ENCODE measurements at places on chromosomes 7 and 10. TPM values are rescaled to one million over a fixed set of nuclear protein-coding genes. Genes with fewer than 3 reads are reported as not detected.

OPN4 gene
- 0.48 TPM for total RNA-seq

FAM131B gene
- 7.2 TPM for total RNA-seq

DNA sequence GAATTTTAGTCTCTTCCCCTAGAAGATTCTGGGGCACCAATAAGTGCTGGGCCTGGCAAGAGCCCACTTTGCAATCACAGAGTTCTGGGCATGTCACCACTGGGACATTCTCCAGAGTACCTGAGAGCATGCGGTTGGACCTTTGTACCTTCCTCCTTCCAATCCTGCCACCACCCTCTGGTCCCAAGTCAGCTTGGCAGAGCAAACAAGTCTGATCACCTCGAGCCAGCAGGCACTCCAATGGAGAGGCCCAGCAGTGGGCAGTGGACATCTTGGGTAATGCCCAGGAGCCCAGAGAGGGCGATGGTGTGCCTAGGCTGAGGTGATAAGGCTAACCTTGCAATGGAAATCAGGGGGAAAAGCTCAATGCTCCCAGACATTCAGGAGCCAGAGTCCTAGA, 43.4 kb downstream of the SH3PXD2A start:
- DNase-seq: no peak

DNA sequence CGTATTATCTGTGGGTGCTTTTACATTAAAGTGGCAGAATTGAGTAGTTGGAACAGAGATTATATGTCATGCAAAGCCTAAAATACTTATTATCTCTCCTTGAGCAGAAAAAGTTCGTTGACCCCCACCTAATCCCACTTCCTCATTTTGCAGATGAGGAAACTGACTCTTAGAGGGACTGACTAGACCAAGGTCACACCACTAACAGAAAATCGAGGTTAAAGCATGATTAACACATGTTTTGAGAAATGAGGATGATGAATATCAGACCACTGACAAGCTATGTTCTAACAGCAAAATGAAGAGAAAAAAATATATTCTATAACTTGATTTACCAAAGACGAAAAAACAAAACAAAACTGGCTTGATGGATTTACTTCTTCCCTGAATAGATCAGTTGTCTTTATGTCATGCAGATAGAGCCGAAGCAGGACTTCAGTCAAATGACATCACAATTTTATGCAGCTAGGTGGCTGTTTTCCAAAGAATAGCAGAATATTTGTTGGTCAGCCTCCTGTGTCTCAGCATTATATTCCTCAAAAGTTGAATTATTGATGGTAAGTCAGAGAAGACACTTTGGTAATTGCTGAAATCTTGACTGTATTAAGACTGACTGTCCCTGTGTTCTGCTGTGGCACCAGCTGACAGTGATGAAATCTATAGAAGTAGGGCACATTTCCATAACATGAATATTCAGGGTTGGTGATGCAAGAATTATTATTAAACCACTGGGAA, 24.2 kb upstream of the SMIM30 start:
- no peak for DNase-seq

DNA sequence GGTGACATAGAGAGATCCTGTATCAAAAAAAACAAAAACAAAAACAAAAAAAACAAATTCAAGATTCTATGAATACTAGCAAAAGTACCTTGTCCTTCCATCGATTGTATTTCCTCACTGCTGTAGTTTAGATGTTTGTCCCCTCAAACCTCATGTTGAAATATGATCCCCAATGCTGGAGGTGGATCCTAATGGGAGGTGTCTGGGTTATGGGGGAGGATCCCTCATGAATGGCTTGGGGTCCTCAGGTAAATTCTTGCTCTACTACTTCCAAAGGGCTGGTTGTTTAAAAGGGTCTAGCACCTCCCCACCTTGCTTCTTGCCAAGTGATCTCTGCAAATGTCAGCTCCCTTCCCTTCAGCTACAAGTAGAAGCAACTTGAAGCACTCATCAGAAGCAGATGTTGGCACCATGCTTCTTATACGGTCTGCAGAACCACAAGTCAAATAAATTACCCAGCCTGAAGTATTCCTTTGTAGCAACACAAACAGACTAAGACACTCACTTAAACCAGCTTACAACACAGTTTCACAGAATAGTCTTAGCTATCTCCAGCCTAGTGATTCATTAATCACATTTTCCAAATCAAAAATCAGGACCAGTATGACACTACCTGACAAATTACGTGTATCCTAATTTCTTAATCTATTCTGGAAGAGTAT, 20.7 kb downstream of the ABI1 start:
- no peak for DNase-seq

- DNase-seq: no peak
Measured at GRCh38 chr7:8773518-8773917, 340.1 kb downstream of the NXPH1 start.

DNA sequence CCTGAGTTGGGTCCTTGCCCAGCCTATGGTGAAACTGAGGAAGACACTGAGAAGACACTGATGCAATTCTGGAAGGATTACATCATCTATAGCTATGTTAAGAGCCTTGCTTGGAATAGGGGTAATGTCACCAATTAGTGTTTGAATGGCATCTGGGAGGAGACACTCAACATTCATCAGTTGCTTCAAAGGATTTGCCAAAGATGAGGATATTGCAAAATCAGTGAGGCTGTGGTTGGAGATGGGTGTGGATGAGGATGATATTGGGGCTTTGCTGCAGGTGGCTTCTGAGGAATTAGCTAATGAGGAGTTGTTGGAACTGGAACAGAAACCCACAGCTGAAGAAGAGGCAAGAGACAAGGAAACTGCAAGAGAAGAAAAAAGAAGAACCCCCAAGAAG, 146.7 kb upstream of the SP4 start:
- no peak for DNase-seq

DNA sequence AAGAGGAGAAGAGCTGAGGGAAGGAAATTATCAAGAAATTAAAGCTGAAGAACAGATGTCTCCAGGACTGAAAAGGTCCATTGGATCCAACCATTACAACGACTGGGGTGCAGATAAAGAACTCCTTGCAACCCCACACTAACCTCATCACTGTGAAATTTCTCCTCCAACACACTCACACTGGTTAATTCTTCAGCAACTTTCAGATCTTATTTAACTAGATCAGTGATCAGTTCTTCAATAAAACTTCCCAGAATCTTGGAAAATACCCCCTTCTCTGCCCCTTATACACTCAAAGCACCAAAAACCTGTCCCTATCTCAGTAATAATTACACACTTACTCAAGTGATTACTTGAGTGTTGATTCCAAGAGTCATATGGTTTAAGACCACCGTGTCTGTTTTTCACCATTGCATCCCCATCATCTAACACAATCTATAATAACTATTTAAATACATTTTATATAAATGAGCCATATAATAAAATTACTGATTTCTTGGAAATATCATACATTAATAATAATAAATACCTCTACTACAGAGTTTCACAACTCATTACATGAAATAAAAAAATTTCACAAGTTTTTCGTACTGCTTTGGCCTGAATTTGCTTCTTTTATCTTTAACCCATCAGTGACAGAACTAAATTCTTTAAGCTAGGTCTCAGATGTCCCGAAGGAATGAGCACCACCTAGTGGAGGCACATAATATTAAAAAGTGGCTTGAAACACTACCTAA, 123.7 kb downstream of the MPP7 start:
- peak; percentile 72 for DNase-seq

DNA sequence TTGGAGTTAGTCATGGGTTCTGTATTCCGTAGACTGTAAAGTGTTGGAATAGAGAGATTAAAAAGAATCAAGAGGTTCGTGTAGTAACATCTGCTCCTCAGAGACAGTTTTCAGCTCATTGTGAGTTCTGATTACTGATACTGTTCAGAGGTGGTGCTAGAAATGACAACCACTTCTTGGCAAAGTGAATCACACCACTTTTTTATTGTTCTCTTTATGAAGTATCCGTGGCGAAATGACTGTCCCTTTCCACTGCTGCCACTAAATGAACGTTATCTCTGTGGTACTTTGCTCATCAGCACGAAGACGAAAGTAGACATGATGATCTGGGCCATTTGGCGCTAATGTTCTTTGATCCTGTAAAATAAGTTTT, 860 bp downstream of the RPP30 start:
- DNase-seq: no peak
